ENCODE measurements at places on chromosomes 12 and 14.

DNA sequence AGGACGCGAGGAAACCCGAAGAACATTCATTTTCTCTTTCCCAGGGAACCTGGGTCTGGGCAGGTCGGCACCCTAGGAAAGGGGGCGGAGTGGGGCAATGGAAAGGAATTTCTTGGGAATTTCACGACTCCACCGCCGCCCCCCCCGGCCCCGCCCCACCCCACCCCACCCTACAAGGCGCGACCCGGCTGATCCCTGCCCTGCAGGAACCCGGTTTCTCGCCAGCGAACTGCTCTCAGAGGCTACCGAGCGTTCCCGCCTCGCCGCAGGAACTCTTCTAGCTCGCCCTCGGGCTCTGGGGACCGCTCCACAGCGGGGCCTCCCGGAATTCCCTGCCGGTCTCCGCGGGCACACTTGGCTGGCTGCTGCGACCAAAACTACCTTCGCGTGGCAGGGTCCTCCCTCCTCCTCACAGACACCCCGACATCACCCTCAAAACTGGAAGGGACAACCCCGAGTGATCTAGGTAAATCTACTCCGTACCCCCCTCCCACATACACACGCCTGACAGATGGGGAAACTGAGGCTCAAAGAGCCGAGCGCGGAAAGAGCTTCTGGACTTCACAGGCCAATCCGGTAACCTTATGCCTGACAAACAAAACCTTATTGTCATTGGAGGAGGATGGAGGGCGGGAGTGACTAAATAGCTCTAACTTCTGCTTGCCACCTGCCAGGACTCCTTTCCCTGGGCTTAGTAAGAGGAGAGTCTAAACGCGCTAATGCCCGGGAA lies 785 bp upstream of the ACTN1 start:
- DNase-seq = no peak

DNA sequence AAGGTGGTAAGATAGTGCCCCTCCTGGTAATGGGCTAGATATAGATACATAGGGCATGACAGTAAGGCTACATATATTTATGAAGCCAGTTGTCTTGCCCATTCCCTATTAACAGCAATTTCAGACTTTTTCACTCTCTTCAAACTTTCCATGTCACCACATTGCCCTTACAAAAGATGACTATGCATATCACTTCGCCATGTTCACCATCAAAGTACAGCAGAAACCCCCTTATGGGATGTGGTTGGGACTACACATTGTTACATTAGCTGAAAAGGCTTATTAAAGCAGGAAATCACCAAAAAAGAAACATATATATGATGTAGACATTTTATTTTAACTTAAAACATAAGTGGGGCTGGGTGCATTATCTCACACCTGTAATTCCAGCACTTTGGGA lies 9.8 kb upstream of the SMCO2 start:
- DNase-seq = no peak

DNA sequence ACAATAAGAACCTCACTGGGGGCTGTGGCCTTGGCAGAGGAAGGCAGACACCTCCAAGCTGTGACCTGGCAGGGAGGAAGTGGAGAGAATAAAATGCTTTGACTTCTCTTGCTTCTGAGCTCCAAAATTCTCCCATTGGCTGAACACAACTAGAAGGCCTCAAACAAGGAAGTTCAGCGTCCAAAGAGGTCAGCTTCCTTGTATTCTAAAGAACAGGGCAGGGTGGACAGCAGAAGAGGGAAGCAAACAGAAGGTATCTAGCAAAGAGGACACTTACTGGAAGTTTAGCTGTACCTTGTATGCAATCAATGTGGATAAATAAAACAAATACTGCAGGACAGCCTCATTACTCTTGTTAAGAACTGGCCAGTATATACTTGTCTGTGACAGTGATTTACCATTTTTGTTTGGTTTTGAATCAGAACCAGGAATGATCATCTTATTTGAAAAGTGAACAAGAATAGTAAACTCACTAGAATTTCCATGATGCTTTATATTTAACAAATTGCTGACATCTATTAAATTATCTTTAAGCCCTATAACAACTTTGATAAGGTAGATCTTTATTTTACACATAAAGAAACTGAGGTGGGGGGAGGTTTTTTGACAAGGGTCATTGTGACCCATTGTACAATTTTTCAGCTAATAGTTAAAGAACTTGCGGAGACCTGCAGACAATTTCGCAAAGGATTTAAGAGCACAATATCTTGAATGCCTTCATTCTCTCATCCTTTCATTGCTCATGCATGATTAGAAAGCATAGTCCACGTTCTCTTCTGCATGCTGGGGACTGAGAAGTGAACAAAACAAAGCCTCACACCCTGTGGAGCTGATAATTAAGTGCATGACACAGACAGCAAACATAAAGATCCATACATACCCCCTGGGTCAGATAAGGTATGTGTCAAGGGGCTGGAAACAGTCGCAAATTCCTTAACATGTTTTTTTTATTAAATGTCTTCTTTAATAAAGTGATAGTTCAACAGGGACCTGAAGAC lies 1448.0 kb downstream of the AACS start:
- no peak for DNase-seq

DNA sequence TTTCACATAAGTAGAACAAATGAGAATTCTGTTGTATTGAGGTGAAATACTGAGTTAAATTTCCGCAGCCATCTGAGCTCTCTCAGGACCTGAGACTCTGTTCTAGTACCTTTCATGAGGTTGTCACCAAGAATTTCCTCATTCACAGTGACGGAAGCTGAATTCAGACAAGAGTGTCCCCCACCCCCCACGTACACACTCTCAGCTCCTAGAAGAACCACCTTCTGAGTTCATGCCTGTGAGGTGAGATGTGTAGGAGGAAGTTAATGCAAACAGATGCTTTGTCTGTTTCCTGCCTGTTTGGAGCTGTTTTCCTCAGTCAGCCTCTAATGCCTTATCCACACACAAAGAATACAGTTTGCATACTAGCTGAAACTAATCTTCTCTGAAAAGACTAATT lies 18.2 kb downstream of the BICDL1 start:
- no peak for DNase-seq

DNA sequence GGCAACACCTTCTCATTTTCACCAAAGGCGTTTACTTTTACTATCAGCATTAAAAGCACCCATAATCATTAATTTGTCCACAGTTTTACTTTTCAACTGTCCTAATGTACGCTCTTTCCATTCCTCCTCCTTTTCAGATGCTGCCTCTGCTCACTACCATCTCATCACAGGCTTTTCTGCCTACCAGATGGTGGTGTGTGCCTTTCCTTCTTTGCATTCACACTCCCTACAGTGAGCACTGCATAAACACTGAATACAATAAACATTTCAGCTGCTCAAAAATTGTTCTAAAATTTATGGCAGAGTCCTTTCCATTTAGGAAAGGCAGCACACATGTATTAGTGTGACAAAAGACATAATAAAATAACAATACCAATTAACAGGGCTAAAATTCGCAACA lies 435.7 kb downstream of the GXYLT1 start:
- DNase-seq = no peak

GRCh38 chr14:68137704-68138619 lies 318.4 kb downstream of the RAD51B start:
- DNase-seq = peak; percentile 93

- no peak for DNase-seq
Observed at GRCh38 chr14:79631276-79631675, 580.0 kb downstream of the DIO2 start.

DNA sequence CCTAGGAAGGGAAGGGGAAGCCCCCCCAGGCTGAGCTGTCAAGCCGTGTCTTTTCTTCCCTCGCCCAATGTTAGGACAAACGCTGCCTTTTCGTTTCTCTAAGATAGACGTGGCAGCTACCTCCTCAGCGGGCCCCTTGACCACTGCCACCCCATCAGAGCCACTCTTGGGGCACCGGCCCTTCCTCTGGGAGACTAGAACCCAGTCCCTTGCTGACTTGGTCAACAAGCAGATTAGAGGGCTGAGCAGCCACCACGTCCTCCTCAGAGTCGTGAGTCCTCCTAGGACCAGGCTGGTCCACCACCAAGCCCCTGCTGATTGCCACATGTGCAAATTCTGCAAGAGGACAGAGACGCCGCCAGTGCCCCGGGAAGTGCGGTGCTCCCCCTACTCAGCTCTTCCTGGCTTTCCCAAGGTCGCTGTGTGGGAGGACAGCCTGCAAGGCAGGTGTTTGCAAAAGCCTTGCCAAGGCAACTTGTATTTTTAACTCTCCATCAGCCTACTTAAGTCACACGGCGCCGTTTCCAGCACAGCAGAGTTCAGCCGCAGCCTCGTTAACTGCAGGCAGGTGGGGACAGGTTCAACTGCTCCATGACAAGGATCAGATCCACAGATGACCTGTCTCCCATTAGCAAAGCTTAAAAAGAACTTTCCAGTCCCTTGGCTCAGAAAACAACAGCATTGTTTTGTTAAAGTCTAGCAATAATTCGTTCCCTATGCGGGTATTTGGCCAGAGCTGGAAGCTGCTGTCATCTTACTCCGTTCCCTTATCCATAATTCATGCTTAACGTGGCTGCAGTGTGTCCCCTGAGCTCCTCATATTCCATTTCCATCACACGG lies 65.6 kb downstream of the TESC start:
- DNase-seq = no peak

- DNase-seq = no peak
Observed at GRCh38 chr12:84840356-84840755, 72.2 kb downstream of the SLC6A15 start.

DNA sequence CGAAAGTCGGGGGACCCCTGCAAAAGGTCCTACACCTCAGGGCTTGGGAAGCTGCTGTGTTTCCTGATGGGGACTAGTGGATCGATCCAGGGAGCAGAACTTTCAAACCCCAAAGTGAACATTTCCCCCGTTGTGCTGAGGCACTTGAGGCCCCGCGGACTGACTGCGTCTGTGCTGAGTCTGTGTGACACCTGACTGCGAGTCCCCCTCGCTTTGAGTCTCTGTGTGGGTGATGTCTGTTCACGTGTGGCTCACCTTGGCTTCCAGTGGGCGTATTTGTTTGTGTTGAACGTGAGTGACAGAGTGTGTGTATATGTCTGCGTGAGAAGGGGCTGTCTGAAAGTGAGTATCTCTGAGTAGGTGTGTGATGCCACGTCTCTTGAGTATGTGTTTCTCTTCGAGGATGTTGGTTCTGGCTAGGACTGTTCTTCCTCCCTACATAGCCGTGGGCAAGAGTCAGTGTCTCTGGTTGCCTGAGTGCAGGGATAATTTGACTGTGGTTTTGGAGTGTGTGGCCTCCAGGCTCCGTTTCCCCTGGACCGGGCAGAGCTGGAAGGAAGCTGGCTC lies 1.3 kb downstream of the TEAD4 start:
- peak; percentile 44 for DNase-seq

DNA sequence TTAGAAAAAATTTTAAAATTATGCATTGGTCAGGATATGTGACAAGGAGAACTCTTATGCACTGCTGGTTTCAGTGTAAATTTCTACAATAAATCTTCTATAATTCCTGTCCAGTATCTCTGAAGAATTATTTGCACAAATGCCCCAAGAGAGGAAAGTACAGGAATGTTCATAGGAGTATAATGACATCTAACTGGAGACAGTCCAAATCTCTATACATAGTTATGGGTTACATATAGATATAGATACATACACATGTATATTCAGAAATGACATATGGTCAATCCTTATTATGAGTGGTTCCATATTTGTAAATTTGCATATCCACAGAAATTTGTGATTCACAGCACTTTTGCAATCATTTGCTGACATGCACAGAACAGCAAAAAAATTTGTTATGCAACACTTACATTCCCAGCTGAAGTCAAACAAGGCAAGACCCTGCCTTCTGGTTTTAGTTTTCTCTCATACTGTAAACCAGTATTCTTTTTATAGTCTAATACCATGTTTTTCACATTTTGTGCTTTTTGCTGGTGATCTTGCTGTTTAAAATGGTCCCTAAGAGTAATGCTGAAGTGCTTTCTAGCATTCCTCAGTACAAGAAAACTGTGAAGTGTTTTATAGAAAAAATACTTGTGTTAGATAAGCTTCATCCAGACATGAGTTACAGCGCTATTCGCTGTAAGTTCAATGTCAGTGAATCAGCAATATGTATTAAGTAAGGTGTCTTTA lies 103.8 kb downstream of the SLC16A7 start:
- DNase-seq = peak; percentile 6

GRCh38 chr12:46209170-46209569 lies 59.7 kb downstream of the SLC38A1 start:
- peak; percentile 30 for DNase-seq

GRCh38 chr14:68379510-68380328 lies 413.1 kb downstream of the ZFP36L1 start:
- DNase-seq = no peak

- peak; percentile 82 for DNase-seq
Observed at GRCh38 chr12:54220092-54220557, 31.3 kb upstream of the SMUG1 start.

GRCh38 chr12:7099290-7099996 lies 7.2 kb upstream of the C1R start:
- no peak for DNase-seq

DNA sequence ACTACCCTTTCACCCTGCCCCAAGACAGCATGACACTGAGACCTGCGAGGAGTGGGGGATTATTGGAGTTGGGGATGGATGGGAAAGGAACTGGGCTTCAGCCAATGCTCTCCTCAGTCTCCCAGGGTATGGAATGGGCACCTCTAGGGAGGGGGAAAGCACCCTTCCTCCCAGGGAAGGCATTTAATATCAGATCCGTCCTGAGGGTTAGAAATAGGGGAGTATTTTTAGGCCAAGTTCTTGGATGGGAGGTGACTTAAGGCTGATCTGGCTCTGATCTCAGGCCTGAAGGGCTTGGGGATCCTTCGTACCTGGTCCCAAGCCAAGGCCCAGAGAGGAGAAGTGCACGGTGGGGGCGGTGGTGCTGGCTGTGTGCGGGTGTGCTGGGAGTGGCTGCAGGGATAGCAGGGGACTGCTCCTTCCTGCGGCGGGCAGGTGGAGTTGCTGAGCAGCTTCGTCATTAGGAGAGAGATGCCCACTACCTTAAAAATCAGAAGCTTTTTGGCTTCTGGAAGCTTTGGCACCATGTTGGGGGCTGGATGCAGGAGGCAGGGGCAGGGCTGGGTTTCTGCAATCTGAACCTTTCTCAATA lies 7.0 kb upstream of the CEBPE start:
- no peak for DNase-seq

- DNase-seq = peak; percentile 100
Observed at GRCh38 chr12:27573972-27574371, 50.0 kb downstream of the PPFIBP1 start.

- DNase-seq = peak; percentile 13
Observed at GRCh38 chr14:70086685-70087379, 101.9 kb downstream of the SLC8A3 start.

DNA sequence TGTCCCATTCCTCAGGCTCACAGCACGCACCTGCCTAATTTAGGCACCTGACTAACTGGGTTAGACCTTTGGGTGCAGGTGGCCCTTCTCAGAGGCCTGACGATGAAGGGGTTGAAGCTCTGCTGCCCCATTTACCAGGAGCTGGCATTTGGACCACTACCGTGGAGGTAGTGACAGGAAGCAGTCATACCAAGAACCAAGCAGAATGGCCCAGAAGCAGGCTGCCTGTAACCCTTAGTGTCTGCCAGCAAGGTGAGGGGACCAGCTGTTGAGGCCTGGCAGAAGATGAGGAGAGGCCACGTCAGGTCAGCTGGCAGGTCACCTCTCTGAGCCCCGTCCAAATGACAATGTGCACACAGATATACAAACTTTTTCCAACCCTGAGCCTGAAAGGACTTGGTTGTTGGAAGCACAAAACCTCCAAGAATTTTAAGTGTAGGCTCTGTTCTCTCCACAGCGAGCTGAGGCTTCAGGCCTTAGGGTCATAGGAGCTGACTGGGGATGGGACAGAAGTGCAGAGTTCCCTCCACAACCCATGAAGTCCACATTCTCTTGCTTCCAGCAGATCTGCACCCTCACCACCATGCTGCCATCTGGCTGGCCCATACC lies 23.1 kb downstream of the VASH1 start:
- no peak for DNase-seq

Data from HT1080 (cell line).